ENCODE measurements at places on chromosomes 5 and 9.

- no peak for DNase-seq
Measured at GRCh38 chr9:126650404-126651341, 36.9 kb downstream of the LMX1B start.

DNA sequence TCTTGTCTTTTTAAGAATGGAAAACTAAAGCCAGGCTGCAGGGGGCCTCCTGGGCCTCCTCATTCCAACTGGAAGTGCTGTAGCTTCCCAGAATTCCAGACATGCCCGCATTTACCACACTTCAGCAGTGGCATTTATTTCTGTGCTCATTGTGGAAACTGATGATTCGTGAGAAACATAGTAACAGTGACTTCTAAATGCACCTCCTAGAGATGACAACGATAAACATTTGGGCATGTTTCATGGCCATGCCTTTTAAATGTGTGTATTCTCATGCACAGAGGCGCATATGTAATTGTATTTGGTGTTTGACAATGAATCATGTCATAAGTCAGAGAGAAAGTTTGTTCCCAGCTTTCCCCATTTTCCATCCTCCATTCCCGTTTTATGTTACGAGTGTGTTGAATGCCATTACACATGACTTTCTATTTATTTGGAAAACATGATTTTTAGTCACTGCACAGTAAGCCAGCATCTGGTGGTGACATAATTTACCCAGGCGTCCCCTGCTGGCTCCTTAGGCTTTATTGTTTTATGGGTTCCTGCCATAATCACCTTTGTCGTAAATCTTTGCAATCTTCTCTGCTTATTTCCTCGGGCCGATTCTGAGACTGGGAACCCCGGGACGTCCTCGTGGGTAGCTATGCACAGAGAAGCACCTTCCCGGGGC is 68.8 kb upstream of the FCN2 start:
- DNase-seq, result no peak

GRCh38 chr5:16754601-16755000 is 137.8 kb upstream of the RETREG1 start:
- DNase-seq, result no peak

DNA sequence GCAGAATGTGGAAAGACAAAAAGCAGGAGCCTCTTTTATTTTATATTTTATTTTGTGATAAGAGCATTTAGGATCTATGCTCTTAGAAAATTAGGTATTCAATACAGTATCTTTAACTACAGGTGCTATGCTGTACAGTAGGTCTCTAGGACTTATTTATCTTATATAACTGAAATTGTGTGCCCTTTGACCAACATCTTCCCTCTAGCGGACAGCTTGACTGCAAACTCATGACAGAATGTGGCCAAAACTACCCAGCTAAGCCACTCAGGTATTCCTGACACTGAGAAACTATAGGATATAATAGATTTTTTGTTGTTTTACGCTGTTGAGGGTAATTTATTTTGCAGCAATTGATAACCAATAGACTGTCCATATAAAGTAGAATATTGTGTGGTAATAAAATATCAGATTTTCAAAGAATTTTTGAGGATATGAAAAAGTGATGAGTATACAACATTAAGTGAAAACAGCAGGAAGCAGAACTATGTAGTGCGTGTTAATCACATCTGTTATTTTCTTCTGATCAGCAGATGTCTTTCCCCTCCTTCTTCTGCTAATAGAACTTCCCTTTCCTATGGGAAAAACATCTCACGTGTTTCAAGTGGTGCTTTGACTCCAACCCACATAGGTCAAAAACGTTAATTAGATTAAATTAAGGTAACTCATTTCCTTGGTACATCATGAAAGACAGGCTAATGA is 69.9 kb upstream of the SELENOP start:
- DNase-seq, result no peak

GRCh38 chr9:72911247-72911775 is 41.5 kb downstream of the ALDH1A1 start:
- DNase-seq, result no peak

DNA sequence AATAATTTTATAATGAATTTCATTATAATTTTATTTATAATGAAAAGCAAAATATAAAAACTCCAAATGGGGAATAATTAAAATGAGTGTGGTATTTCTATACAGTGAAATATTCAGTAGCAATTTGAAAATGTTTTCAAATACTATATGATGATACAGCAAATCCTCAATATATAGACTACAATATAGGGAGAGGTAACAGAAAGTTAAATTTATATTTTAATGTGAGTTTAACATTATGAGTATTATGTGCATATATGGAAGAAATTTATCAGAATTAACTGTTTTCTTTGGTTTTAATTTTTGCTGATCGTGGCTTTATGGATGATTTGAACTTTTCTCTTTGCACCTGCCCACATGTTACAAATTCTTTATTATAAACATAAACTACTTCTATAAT is 500.9 kb upstream of the ARRDC3 start:
- DNase-seq, result no peak

DNA sequence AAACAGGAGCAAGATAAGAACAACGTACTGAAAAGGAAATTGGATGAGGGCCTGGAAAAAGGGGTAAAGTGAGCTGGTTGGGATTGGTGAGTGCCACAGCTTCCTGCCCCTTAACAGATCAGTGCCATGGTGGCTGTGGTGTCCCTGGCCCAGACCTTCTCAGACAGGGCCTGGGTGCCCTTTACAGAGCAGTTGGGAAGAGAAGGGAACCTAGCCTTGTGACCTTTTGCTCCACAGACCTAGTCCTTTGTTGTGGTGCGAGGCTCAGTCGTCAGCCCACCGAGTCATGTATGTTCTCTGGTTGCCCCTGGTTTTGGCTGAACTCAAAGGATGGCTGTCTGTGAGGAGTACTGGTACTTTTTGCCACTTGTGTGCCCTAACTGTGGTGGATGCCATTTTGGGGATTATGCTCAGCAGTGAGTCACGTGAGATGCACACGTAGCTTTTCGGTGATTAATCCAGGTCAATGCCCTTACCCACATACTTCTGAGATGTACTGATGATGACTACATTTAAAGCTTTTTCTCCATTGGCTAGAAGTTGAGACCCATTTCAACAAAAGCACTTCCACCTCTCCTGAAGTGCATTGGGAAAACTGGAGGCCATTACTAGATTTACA is 48.4 kb downstream of the EXOSC2 start:
- no peak for DNase-seq

DNA sequence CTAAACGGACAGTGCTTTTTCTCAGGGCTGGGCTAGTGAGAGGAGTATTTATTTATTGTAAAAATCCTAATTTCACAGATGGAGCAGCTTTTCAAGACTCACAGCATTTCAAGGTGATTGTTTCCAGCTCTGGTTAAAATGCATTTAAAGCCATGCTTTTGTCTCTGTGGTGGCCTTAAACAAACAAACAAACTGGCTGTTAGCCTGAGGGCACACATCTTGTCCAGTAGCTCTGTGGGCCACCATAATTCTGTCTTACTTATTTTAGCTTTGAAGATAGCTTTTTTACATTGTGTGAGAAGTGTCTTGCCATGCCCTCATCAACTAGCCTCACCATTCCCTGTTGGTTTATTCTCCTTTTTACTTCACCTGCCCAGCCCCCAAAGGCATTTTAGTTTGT is 218.2 kb downstream of the PSAT1 start:
- DNase-seq, result no peak

GRCh38 chr5:141674747-141675146 is 7.3 kb downstream of the ARAP3 start:
- DNase-seq, result no peak

- DNase-seq, result no peak
Measured at GRCh38 chr5:139605887-139606286, 42.3 kb upstream of the CXXC5 start.

GRCh38 chr9:114051281-114051680 is 26.8 kb downstream of the AMBP start:
- no peak for DNase-seq

GRCh38 chr5:39427229-39427628 is 2.4 kb upstream of the DAB2 start:
- DNase-seq, result no peak

DNA sequence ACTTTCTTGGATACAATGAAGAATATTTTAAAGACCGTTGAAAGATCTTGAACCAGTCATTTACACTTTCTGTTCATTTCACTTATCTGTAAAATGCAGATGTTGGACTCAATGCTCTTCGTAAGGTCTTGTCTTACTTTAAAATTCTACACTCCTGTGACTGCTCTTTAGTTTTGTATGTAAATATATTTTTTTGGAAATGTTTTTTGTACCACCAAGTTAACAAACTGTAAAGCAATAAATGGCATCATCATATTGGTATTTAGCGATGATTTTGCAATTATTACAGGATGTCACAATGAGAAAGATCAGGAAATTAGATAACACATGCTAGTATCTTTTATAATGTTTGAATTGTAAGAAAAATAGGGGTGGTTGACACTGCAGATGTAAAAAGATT is 80.8 kb upstream of the GNAQ start:
- no peak for DNase-seq

DNA sequence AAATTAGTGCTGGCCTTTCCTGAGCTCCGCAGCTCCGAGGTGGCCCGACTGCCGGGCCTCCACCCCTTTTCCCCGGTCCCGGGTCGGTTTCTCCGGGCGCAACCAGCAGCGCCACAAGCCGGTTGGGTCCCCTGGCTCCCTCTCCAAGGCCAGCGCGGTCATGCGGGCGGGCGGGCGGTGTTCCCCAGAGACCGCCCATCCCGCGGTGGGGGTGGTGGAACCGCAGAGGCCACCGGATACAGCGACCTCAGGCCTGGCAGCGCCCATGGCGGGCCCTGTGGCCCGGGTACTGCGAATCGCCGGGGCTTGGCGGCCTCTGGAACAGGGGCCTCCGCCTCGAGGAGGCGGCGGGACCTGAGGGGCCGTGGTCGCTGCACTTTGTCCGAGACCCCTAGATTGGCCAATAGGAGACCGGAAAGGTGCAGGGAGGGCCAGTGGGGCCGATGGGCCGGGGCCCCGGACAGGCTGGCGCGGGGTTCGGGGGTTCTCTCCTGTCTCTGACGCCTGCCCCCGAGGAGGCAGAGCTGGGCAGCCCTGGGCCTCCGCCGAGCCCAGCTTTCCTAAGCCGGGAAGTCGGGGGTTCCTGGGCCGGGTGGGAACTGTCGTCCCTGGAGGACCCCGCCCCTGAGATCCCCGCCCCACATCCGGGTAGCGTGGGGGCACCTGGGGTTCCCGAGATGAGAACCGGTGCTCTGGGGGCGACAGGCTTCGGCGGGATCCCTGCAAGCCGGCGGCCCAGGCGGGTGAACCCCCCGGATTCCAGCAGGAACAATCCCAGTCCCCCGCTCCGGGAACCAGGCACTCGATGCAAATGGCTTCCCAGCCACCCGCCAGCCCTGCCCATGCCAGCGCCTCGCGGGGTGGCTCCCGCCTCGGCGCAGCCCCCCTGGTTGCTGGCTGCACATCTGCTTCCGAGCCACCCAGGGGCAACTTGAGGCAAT is 293.9 kb downstream of the ZSWIM6 start:
- DNase-seq, result no peak

- DNase-seq, result no peak
Measured at GRCh38 chr5:71839096-71839884, 120.2 kb downstream of the CARTPT start.

DNA sequence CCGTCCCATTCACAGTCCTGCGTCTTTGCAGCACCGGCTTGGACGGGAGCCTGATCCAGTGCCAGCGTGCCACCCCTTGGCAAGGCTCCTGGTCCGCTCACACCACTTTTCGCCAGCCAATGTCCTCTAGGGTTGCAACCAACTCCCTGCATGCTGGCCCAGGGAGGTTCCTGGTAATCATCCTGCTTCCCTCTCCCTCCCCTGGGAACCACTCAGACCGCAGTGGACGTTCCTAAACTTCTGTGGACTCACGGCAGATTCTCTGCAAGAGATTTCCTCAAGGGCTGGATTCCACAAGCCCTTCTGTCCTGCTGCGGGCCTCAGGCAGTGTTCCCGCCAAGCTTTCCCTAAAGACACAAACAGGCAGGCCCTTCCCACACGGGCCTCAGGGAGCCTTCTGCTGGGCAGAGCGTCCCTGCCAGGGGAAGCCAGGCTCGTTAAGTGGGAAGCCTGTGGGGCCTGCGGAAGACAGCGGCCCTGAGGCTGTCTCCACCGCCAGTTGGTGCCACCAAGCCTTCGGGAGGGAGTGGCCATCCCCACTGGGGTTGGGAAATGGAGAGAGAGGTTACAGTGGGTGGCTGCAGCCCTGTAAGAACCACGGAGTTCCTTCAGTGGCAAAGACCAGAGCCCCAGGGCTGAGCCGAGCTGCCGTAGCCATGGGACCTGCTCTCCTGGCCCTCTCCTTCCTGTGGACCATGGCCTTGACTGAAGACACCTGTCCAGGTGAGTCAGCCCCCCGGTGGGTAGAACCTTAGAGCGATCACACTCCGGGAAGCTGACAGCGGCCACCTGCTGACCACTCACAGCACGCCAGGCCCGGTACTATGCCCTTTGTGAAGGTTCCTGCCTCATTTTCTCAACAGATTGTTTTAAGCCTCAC is 16.4 kb upstream of the FCN2 start:
- no peak for DNase-seq

DNA sequence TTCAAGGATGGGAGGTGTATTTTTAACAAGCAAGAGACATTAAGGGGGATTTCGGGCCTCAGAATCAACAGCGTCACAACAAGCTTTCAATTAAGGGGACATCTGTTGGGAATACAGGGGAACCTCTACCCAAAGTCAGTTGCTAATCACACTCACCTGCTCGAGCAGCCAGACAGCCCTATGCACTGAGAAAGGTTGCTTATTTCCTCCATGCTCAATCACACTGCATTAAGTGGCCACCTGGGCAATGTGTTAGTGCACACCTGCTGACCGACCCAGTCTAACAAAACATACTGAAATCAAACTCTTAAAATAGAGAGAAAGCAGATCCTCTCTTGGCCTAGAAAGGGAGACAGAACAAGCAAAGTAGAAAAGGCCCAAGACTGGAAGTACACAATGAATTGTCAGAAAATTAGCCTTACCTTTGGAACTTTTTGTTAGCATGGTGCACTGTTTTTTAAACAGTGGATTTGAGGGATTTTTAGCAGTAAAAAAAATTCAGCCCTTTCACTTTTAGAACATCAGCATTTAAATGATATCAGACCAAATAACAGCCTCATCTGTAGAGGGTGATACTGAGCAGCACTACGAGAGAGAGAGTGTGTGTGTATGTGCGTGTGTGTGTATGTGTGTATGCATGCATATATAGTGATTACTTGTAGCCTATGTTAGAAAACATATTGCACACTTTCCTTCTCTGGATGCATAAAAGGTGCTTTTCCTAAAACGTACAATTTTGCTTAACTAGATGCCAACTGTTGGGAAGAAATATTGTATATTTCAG is 1118.6 kb upstream of the DMAC1 start:
- DNase-seq, result no peak

DNA sequence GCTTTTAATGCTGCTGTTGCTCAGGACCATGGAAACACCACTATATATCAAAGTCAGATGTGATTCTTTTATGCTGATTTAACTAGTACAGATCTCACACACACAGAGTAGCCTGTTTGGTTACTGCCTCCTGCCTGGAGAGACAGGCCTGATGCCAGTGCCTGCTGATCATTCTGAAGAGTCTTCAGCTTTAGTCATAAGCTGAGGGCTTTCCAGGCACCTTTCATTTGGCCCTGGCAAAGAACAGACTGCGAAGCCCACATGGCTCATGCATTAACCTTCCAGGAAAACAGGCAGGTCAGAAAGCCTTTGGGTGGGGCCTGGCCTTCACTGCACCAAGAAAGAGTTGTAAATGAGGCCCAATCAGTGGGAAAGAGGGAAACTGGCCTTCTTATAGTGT is 144.7 kb downstream of the SAXO1 start:
- no peak for DNase-seq
